DMS 273 treated with DMSO at 0.1 percent for 48 hours (cell line): ENCODE measurements at places on chromosomes 5 and 9.
A peak's percentile ranks its signal among the peaks of the same experiment; 100 is the strongest.

DNA sequence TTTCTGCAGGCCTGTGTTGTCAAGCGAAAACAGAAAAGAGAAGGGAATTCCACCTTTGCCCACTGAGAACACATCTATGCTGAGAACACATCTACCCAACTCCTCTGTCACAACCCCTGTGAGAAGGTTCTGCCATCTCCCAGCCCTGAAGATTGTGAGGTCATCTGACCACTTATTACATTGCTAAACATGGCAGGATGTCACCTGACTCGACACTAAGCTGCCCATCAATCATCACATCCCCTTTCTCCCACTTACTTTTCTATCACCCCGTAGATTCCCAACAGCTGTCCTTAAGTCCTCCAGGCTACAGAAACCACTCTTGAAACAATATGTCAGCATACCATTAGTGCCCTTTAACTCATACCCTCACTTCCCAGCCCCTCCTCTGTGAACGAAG is 64.2 kb upstream of the PRSS3 start:
- DNase-seq = no peak

GRCh38 chr9:16306586-16306985 is 563.9 kb downstream of the BNC2 start:
- no peak for DNase-seq

DNA sequence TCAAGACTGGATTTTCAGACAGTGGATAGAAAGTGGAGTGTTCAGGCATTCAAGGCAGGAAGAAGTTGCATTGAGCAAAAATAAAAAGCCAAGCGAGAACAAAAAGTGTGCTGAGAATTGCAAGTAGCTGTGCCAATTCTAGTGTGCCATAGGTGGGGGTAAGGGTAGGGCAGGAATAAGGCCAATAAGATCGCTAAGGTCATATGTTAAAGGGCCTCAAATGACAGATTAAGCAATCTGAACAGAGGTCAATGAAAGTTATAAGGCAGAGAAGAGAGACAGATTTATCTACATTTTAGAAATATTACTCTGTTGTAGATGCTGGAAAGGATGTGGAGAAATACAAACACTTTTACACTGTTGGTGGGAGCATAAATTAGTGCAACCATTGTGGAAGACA is 36.4 kb downstream of the NADK2 start:
- no peak for DNase-seq

GRCh38 chr5:143019614-143020515 is 249.7 kb downstream of the ARHGAP26 start:
- peak; percentile 97 for DNase-seq

GRCh38 chr5:166712447-166713185 is 1578.8 kb upstream of the WWC1 start:
- no peak for DNase-seq

GRCh38 chr5:168779333-168779732 is 200.2 kb upstream of the PANK3 start:
- no peak for DNase-seq

DNA sequence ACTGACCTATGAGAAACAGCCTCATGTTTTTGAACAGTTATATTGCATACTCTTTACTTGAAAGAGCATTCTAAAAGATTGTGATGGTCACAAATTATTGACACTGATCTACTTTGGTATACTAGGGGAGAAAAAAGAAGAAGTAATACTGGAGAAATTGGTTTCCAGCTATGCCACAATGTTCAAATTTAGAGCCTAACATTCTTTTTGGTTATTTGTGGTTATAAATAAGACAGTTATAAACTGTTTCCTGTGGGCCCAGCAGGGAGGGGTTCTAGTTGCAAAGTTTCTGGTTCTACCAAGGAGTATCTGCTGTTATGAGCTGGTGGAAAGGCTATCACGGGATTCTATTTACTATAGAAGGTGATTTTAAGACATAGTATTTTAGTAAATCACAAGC is 4.8 kb downstream of the CWC27 start:
- DNase-seq = no peak

DNA sequence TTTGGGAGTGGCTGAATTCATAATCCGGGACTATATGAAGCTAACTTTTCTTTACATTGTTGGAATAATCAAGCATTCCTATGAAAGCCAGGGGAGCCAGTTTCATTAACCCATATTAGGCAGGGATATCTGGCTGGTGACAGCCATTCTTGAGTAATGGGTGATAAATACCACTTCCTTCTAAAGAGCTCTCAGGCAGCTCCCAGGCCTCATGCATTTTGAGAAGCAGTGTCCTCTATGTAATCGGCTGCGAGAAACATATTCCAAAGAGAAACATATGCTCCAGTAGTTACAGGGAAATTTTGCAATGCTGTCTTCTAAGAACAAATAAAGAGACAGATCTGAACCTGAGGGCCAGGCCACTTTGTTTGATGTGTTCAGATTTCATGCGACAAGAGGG is 83.1 kb downstream of the MSX2 start:
- no peak for DNase-seq

- DNase-seq = no peak
Measured at GRCh38 chr5:104594850-104595249, 1032.3 kb upstream of the NUDT12 start.

- no peak for DNase-seq
Measured at GRCh38 chr9:88578121-88579049, 43.4 kb downstream of the NXNL2 start.

GRCh38 chr9:18834740-18835361 is 198.2 kb downstream of the SAXO1 start:
- DNase-seq = no peak

GRCh38 chr9:91395553-91396471 is 27.8 kb downstream of the NFIL3 start:
- DNase-seq = peak; percentile 96

- no peak for DNase-seq
Measured at GRCh38 chr5:109704282-109704952, 14.7 kb downstream of the MAN2A1 start.

- DNase-seq = no peak
Measured at GRCh38 chr9:37574241-37574721, 1.9 kb downstream of the FBXO10 start.

- no peak for DNase-seq
Measured at GRCh38 chr5:152124409-152125041, 199.9 kb upstream of the GLRA1 start.

DNA sequence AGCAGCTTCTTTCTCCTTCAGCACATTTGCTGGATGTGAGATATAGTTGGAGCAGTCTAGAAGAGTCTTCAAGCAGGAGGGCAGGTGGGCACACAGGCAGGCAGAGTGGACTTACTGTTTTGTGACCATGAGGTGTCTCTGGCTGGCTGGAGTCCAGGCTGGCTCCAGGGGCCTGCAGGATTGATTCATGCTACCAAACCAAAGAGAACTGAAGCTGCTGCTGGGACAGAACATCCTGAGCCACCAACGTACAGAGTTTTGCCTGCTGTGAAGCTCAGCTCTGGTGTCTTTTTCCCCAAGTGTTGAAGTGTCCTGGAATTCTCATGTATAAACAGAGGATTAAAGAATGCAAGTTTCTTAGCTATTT is 45.7 kb downstream of the CYSTM1 start:
- DNase-seq = no peak

- DNase-seq = no peak
Measured at GRCh38 chr5:157651623-157652376, 438 bp downstream of the SOX30 start.

GRCh38 chr5:52809884-52810283 is 22.2 kb downstream of the ITGA1 start:
- no peak for DNase-seq

- no peak for DNase-seq
Measured at GRCh38 chr9:125826850-125827249, 79.7 kb downstream of the PBX3 start.

DNA sequence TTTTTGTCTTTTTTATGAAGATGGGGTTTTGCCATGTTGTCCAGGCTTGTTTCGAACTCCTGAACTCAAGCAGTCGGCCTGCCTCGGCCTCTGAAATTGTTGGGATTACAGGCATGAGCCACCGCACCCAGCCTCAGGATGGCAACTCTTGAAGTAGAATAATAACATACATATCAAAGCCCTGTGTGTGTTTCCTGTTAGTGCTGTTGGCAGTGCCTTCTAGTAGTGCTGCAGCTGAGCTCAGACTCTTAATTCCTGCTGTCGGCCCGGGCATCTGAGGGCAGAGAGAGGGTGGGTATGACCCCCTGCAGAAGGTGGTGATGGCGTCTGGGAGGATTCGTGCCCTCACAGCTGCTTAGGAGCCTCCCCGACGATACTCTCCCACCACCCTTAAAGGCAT is 227.2 kb downstream of the PDZD2 start:
- DNase-seq = no peak

GRCh38 chr5:6598351-6598900 is 34.4 kb downstream of the NSUN2 start:
- DNase-seq = no peak

DNA sequence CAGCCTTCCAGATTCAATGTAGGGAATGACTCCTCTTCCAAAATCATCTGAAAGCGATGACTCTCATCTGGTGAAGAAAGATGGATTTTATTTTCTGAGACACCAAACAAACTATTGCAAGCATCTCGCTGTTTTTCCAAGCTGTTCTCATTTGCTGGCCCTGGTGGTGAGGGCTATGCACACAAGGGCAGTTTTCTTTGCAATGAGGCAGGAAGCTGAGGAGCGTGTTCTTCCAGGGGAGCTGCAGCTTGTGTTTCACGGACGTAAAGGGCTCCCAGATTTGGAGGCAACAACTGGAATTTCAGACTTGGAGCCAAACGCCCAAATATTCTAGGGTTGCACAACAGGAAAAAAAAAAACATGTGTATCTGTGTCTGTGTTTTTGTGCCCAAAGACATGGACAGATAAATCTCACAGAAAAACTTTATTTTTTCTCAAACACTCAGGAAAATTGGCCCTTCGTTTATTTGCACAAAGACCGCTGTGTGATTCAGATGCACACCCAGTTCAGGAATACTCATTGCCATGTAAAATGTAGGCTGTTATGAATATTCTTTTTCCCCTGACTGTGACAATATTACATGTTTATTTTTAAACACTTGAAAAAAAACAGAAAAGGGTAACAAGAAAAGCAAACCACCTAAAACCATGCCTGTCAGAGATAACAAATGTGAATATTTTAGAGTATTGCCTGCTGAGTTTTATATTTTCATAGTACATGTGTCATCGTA is 151.3 kb downstream of the GAS1 start:
- no peak for DNase-seq

GRCh38 chr5:171629628-171630349 is 155.8 kb upstream of the SMIM23 start:
- DNase-seq = peak; percentile 58

DNA sequence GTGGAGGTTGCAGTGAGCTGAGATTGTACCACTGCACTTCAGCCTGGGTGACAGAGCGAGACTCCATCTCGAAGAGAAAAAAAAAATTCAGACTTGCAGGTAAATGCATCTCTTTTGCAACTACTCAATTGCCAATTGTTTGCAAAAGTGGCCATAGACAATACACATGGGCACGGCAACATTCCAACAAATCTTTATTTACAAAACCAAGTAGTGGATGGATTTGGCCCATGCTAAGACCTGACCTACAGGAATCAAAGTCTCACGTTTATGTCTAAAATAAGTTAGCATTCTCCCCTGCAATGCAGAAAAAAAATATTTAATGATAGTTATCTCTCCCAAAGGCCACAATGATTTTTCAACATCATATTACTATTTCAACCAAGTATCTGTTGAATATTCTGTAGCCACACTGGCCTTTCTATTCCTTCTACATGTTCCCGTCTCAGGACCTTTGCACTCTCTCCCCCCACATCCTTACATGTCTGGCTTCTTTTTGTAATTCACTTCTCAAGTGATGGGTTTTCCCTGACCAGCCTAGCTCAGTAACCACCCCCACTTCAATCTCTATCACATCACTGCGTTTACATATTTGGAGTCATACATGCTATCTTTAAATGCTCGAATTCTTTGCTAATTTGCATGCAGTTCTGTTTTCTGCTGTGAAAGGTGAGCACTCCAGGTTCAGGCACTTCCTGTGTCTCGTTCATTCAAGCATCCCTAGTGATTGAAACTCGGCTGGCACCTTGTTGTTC is 54.2 kb downstream of the FNBP1 start:
- no peak for DNase-seq

DNA sequence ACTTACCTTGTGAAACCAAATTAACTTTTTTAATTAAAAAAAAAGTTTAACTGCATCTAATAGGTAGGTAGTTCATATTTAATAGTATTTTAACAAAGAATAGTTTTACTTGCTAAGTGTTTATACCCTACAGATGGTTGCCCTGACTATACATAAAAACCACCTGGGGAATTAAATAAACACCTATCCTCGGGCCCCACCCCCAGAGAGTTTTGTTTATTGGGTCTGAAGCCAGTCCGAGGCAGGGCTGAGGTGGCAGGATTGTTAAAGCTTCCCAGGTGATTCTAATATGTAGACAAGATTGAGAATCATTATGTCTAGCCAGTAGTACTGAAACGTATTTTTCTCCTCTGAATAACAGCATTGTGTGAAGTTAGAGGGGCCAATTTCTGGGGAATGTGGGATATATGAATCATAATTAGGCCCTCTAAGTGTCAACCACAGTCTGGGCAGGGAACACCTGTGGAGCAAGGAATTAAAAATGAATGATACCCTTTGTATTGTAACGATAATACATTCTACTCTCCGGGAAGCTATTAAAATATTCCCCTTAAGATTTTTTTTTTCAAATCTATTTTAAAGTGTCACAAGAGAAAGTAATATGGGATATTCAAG is 5.6 kb upstream of the PAM start:
- DNase-seq = no peak

- DNase-seq = no peak
Measured at GRCh38 chr9:103839197-103839596, 254.9 kb upstream of the SMC2 start.

DNA sequence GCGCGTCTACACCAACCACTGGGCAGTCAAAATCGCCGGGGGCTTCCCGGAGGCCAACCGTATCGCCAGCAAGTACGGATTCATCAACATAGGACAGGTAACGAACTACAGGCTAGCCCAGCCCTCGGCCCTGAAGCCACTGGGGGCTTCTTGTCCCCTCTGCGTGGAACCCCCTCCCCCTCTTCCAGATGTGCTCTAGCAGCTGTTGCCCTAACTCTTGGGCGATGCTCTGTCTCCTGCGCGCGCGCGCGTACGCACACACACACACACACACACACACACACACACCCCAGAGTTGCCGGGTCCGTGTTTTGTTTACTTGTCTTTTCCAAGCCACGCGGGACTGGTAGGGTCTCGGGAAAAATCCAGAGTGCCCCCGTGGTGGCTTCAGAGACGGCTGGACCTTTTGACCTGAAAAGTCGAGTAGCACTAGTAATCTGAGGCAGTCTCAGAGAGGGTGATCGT is 836 bp downstream of the PCSK5 start:
- DNase-seq = no peak

DNA sequence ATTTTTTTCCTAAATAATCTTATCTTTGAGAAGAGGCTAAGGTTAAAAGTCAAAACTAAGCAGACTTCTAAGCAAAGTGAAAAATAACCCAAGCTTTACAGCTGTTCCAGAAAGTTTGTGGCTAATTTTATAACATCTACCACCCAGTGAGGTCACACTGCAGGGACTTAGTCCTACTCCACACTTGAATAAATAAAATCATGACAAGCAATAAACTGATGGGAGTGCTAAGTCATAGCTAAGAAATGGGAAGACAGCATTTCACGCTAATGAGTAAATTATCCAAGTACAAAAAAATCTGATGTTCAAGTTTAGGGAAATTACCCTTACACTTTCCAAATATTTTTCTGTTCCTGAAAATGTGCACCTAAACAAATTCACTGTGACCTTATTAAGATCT is 47.7 kb downstream of the ZNF608 start:
- DNase-seq = no peak

- no peak for DNase-seq
Measured at GRCh38 chr5:6792376-6792775, 79.1 kb downstream of the TENT4A start.

GRCh38 chr5:41048986-41049385 is 22.2 kb downstream of the MROH2B start:
- DNase-seq = no peak

GRCh38 chr9:113511856-113512761 is 48.6 kb downstream of the RGS3 start:
- DNase-seq = no peak
